Activated naive CD4-positive, alpha-beta T cell treated with anti-CD3 and anti-CD28 coated beads, Interleukin-2, amount 10 ng/mL, durations not matched to agents 7 days and 5 days (primary cell): ENCODE measurements at places on chromosomes 16 and 17.

GRCh38 chr16:15403392-15403995 lies 7.9 kb downstream of the MPV17L start:
- no peak for DNase-seq

GRCh38 chr17:12927541-12928425 lies 90.0 kb downstream of the ELAC2 start:
- no peak for DNase-seq

DNA sequence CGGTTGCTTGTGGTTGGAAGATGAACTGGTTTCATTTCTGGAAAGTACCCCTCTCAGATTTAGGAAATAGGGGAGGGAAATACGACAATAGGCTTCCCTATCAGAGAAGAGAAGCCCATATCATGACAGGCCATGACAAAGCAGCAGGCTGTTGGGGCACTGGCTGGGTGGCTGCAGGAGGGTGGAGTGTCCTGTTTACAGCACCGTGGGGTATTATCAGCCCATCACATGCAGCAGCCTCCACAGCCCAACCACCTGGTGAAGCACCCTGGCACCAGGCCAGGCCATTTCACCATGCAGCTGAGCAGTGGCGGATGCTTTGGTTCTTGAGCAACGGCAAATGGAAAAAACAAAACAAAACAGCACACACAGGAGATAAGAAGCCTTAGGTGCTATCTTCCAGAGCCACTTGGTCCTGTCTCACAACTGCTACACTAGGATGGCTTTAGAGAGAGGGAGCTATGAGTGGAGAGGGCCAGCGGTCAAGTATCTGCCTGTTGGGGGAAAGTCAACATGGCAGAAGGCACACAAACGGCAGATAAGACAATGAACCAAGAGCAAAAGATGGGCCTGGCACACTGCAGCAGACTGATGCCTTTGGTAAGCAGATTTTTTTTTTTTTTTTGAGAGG lies 24.2 kb downstream of the FAM117A start:
- DNase-seq, result peak; percentile 95

DNA sequence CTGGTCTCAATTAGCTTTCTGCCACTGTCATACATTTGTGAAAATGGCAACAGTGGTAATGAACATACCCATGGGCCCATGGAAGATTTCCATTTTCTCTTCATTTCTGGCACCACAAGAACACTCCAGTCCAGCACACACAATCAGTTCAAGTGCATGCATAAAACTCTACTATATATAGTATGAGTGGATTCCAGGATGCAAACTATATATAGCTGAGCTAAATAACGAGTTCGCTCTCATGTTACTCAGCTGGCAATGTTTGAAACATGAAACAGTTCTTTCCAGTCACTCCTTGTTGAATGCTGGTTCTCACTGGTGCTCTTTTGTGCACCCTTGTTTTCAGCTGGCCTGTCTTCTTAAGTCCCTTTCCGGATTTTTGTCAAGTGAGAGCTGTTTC lies 75.2 kb upstream of the DHX40 start:
- DNase-seq, result no peak

- DNase-seq, result no peak
These were observed 30.5 kb downstream of the KSR1 start for GRCh38 chr17:27486741-27487140.

GRCh38 chr16:89005201-89006035 lies 28.4 kb upstream of the CBFA2T3 start:
- no peak for DNase-seq
